Psoas muscle (tissue), 8 donors: ENCODE measurements at places on chromosomes 7 and 10.

- DNase-seq, result no peak
- H3K4me3 ChIP-seq, result no peak overlapping the region
- H3K27me3 ChIP-seq, result no peaks in the 10 kb centered on the region
- no peak overlapping the region for H3K27ac ChIP-seq
- peaks cover 3% of the 10 kb centered on the region for H3K4me1 ChIP-seq
Measured at GRCh38 chr7:124662937-124663336, 102.7 kb downstream of the GPR37 start.

DNA sequence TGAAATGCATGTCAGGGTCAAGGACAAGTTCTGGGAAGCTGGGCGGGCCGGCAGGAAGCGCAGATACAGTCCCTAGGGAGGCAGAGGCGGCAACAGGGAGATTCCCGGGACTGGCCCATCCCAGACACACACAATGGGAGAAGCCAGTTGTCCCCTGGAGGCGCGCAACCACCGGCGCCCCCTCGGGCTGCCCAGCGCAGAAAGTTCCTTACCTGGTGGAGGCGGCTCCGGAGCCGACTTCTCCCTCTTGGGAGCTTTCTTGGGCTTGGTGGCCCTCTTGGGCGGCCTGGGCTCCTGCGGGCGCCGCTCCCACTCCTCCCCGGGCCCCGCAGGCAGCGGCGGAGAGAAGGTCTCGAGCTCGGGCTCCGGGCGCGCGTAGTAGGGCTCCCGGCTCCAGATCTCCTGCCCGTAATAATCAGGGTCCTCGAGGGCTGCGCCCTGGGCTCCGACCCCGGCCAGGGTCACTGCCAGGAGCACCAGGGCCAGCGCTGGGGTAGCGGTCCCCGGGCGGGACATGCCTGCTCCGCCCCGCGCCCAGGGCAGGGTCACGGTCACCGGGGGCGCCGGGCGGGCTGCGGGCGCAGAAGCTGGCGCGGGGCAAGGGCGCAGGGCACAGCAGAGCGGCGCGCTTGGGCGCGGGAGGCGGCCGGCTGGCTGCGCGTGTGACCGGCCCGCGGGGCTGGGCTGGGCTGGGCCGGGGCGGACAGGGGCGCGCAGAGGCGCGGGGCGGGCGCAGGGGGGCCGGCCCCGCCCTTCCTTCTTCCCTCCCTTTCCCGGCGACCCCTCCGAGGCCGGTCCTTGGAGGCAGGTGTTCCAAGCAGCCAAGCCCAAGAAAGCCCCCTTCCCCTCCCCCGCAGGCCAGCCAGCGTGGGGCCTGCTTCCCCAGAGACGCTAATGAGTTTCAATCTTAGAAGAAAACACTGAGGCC is at the start of gene CPXM2:
Gene CPXM2 (minus strand): TSS at position 664 of the 928 bp plus-strand sequence. CDS start 148 bp downstream, at position 516.
- no peak for DNase-seq
- peak within 1 kb of the TSS; percentile 55 for H3K4me3 ChIP-seq
- H3K27me3 ChIP-seq, result peaks cover 39% of the 10 kb centered on the region
- H3K27ac ChIP-seq, result no peak within 1 kb of the TSS

GRCh38 chr7:155261031-155261985 is 36.4 kb upstream of the INSIG1 start:
- no peak overlapping the region for H3K27ac ChIP-seq
- H3K4me1 ChIP-seq, result peaks cover 21% of the 10 kb centered on the region
- H3K4me3 ChIP-seq, result no peak overlapping the region
- H3K27me3 ChIP-seq, result no peaks in the 10 kb centered on the region
- H3K36me3 ChIP-seq, result no peaks in the 10 kb centered on the region
- no peak for DNase-seq

DNA sequence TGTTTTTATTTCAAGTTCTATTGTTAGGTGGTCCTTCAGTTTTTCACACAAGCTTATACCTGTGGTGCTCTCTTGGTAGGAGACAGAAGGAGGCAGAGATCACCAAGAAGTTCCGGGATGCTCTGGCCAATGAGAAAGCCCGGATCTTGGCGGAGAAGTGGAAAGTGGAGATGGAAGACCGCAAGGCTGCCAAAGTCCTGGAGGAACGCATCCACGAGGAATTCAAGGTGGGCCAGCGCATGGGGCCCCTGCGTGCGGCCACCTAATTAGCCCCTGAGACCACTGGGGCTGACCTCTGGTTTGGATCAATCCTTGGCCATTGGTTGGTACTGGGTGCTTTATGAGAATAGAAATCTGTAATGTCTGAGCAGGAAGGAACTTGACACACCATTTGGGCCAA is 33.6 kb downstream of the SH2D4B start:
- no peaks in the 10 kb centered on the region for H3K36me3 ChIP-seq
- no peaks in the 10 kb centered on the region for H3K27me3 ChIP-seq
- H3K4me1 ChIP-seq, result no peaks in the 10 kb centered on the region
- H3K27ac ChIP-seq, result no peak overlapping the region

DNA sequence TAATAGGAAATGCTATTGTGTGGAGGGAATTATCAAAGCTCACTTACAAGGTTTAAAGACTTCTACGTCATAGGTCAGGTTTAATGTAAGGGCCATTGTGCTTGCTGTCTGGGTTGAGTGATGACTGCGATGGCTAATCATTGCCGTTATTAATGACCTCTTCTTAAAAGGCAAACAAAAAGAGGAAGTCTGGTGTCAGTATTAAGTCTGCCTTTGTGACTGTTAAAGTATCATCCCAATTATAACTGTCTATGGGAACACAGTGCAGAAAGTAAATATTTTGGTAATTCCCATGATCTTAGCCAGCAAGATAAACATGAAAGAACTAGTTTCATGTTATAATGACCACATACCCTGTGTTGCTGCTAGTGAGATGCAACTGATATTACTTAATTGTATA is 382.4 kb downstream of the BBS9 start:
- H3K4me3 ChIP-seq, result no peak overlapping the region
- DNase-seq, result no peak
- H3K27me3 ChIP-seq, result no peaks in the 10 kb centered on the region
- no peaks in the 10 kb centered on the region for H3K4me1 ChIP-seq
- peaks cover 5% of the 10 kb centered on the region for H3K36me3 ChIP-seq

DNA sequence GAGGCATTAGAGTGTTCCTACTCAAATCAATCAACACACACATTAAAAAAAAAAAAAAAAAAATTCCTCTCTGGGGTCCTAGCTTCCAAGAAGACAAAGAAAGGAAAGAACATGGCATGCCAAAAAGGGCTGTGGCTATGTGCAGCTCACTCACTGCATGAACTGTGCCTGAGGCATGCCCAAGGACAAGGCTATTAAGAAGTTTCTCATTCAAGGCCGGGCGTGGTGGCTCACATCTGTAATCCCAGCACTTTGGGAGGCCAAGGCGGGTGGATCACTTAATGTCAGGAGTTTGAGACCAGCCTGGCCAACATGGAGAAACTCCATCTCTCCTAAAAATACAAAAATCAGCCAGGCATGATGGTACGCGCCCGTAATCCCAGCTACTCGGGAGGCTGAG is 41.9 kb upstream of the PPP3CB start:
- no peaks in the 10 kb centered on the region for H3K27me3 ChIP-seq
- peaks cover 20% of the 10 kb centered on the region for H3K4me1 ChIP-seq
- peaks cover 100% of the 10 kb centered on the region for H3K36me3 ChIP-seq
- no peak for DNase-seq
- no peak overlapping the region for H3K4me3 ChIP-seq

DNA sequence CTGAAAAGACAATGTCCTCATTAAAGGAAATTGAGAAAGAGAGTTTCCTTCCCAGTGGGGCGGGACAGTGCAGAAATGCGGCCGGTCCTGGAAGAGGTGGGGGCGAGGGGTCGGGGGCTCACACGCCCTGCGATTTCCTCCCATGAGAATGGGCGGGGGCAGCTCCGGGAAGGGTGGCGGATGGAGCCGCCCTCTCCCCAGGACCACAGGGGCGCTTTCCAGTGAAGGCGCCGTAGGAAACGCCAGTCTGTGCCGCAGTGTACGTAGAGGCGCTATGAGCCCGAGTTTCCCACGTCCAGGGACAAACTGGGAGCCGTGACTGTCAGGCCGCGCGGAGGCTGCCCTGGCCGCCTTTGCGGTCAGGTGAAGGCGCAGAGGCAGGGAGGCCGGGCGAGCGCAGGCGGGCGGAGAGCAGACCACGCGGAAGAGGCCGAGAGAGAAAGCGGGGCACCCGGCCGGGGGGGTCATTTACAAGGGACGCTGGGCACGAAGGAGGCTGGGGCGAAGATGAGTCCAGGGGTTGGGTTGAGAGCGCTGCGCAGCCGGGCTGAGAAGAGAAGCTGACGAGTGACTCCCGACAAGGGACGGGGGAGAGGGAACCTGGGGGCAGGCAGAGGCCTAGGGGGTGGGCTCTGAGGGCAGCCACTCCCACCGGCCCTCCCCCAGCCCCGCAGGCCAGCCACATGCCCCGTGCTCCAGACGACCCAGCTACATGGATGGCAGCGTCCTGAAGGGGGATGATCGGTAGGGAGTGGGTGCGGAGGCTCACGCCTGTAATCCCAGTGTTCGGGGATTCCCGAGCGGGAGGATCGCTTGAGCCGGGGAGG is 45.0 kb downstream of the ALOX5 start:
- H3K36me3 ChIP-seq, result no peaks in the 10 kb centered on the region
- peaks cover 5% of the 10 kb centered on the region for H3K27me3 ChIP-seq
- DNase-seq, result peak; percentile 83
- peaks cover 17% of the 10 kb centered on the region for H3K4me1 ChIP-seq
- peak overlapping the region; percentile 65 for H3K4me3 ChIP-seq
- peak overlapping the region; percentile 43 for H3K27ac ChIP-seq

DNA sequence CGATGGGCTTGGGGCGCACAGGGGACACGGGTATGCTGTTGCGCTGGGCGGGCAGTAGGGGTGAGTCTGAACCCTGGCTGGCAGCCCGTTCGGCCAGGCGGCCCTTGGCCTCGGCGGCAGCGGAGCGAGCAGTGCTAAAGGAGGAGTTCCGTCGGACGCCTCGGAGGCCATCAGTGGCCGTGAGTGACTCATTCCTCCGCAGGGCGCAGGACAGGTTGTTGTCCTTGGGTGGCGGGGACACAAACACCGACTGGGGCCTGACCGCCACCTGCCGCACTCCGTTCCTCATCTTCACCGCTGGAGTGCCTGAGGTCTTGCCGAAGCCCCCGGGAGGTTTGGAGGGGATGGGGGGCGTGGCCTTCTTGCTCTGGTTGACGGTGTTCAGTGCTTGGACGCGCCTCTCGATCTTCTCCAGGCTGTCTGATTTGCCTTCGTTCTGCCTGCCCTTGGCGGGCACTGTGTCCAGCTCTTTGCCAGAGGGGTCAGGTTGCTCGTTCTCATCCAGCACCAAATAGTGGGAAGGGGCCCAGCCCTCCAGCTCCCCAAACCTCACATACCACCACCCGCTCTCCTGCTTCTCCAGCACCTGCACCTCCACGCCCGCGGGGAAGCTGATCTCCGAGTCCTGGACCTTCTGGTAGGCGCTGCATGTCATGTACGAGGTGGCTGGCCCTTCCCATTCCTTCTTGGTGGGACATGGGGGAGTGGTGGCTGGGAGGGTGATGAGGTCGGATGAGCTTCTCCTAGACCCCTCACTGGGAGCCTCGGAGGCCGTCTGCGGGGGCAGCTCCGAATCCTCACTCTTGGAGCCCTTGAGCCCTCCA is 108.7 kb downstream of the NEURL1 start:
- H3K4me3 ChIP-seq, result no peak overlapping the region
- no peak for DNase-seq
- H3K27ac ChIP-seq, result no peak overlapping the region
- no peaks in the 10 kb centered on the region for H3K4me1 ChIP-seq
- H3K27me3 ChIP-seq, result no peaks in the 10 kb centered on the region

DNA sequence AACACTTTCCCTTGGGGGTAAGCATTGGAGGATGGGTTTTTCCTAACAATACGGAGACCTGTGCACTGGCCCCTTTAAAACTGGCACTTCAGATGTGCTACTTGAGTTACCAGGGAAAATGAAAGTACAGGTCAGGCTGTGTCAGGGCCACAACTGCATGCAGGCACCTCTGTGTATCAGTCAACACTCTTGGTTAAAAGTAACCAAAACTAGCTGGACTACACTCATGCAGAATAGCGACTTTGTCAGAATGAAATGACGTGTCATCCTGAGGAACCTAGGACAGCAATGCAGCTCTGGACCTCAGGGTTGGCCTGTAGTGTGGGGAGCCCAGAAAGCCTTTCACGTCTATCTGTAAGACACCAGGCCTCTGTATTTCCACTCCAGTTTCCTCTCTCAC is 33.8 kb upstream of the SMKR1 start:
- H3K36me3 ChIP-seq, result peaks cover 13% of the 10 kb centered on the region
- DNase-seq, result no peak
- H3K4me1 ChIP-seq, result peaks cover 23% of the 10 kb centered on the region
- H3K27ac ChIP-seq, result peak overlapping the region; percentile 76

GRCh38 chr10:27388761-27389399 is 115.2 kb upstream of the RAB18 start:
- no peak overlapping the region for H3K27ac ChIP-seq
- DNase-seq, result peak; percentile 17
- no peaks in the 10 kb centered on the region for H3K4me1 ChIP-seq
- H3K36me3 ChIP-seq, result no peaks in the 10 kb centered on the region
- H3K4me3 ChIP-seq, result no peak overlapping the region
- no peaks in the 10 kb centered on the region for H3K27me3 ChIP-seq

GRCh38 chr7:3482147-3482921 is 181.3 kb downstream of the SDK1 start:
- no peaks in the 10 kb centered on the region for H3K27me3 ChIP-seq
- no peak overlapping the region for H3K27ac ChIP-seq
- H3K4me1 ChIP-seq, result no peaks in the 10 kb centered on the region

GRCh38 chr7:69598081-69598486 is at the start of gene AUTS2:
TSS of gene AUTS2 (plus strand) at chr7:69598475. CDS start at chr7:69599654, 1,179 bp downstream.
- H3K4me1 ChIP-seq, result peaks cover 3% of the 10 kb centered on the region
- H3K4me3 ChIP-seq, result peak within 1 kb of the TSS; percentile 91
- no peaks in the 10 kb centered on the region for H3K27me3 ChIP-seq
- peak; percentile 89 for DNase-seq

GRCh38 chr10:105844241-105844640 is 1203.2 kb downstream of the SORCS3 start:
- no peaks in the 10 kb centered on the region for H3K27me3 ChIP-seq
- H3K36me3 ChIP-seq, result no peaks in the 10 kb centered on the region
- H3K4me1 ChIP-seq, result no peaks in the 10 kb centered on the region
- no peak overlapping the region for H3K27ac ChIP-seq

- H3K4me3 ChIP-seq, result no peak overlapping the region
- no peaks in the 10 kb centered on the region for H3K36me3 ChIP-seq
- no peak overlapping the region for H3K27ac ChIP-seq
- H3K27me3 ChIP-seq, result no peaks in the 10 kb centered on the region
- H3K4me1 ChIP-seq, result no peaks in the 10 kb centered on the region
- DNase-seq, result no peak
Measured at GRCh38 chr10:46326066-46326465, 39.3 kb downstream of the ANTXRL start.

- H3K4me3 ChIP-seq, result no peak overlapping the region
- H3K4me1 ChIP-seq, result no peaks in the 10 kb centered on the region
- no peak for DNase-seq
- H3K27me3 ChIP-seq, result no peaks in the 10 kb centered on the region
- no peaks in the 10 kb centered on the region for H3K36me3 ChIP-seq
Measured at GRCh38 chr10:104424719-104425118, 71.1 kb downstream of the CFAP58 start.

- H3K4me3 ChIP-seq, result no peak overlapping the region
- H3K27ac ChIP-seq, result no peak overlapping the region
- H3K4me1 ChIP-seq, result no peaks in the 10 kb centered on the region
- no peaks in the 10 kb centered on the region for H3K36me3 ChIP-seq
Measured at GRCh38 chr7:19268737-19269136, 123.5 kb upstream of the FERD3L start.

GRCh38 chr7:112511451-112512202 is 30.8 kb downstream of the LSMEM1 start:
- H3K27ac ChIP-seq, result no peak overlapping the region
- H3K4me3 ChIP-seq, result no peak overlapping the region
- DNase-seq, result no peak
- H3K4me1 ChIP-seq, result no peaks in the 10 kb centered on the region
